ENCODE measurements at places on chromosomes 4 and X.

DNA sequence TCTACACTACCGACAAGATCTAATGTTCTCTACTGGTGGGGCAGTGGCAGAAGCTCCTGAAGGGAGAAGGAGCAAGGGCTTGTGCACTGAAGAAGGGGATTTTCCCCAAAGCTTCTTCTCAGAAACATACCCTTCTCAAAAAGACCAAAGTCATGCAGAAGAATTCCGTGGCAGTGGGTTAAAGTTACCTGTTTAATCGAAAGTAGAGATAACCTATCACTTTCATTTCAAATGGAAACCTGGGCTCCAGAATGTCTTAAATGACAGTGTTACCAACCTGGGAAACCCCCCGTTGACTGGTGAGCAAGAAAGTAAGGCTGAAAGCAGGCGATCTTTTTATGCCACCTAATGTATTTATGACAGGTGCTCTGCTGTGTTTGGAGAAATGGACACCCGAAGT, 92.5 kb upstream of the TEX13D start:
- no peak for DNase-seq

DNA sequence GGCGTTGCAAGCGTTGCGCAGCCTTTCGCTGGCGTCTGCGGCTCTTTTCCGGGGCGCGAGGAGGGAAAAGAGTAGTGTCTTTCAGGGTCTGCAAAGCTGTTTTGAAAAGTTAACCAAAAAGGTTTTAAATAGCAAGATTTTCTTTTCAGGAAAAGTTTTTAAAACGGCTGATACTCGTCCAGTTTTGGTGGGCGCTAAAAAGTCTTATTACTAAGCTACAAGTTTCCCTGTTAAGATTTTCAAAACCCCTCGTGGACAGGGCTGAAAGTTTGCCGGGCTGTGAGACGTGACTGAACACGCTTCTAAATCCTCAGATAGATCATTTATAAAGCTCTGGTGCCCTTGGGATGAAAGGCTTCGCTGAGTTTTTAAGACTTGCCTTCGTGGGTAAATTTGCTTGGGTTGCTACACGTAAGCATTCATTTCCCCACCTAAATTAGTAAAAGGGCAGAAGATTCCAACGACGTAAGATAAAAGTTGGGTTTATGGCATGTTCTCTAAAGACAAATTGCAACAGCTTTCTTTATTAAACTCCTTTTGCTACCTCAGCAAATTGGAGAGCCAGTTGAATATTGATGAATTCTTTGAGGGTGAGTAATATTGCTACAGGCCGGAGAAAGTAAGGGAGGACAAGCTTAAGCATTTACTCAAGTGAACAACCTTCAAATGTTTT, 91.5 kb downstream of the HPRT1 start:
- DNase-seq = no peak

DNA sequence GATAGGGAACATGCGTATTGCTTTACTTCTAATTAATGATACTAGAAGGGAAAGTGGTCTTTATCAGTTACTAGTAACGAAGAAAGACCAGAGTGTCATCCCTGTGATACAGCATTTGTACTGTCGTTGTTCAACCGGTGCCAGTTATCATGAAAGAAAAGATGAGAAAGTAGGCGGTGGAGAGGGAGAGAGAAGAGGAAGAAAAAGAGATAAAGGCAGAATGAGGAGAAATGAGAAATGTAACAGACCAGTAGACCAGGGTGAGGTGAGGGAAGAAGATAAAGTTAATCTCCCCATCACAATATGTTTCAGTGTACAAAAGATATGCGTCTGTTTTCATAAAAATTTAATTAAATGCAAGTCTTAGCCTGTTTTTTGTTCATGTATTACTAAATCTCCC, 135.2 kb upstream of the HPGD start:
- peak; percentile 62 for DNase-seq

DNA sequence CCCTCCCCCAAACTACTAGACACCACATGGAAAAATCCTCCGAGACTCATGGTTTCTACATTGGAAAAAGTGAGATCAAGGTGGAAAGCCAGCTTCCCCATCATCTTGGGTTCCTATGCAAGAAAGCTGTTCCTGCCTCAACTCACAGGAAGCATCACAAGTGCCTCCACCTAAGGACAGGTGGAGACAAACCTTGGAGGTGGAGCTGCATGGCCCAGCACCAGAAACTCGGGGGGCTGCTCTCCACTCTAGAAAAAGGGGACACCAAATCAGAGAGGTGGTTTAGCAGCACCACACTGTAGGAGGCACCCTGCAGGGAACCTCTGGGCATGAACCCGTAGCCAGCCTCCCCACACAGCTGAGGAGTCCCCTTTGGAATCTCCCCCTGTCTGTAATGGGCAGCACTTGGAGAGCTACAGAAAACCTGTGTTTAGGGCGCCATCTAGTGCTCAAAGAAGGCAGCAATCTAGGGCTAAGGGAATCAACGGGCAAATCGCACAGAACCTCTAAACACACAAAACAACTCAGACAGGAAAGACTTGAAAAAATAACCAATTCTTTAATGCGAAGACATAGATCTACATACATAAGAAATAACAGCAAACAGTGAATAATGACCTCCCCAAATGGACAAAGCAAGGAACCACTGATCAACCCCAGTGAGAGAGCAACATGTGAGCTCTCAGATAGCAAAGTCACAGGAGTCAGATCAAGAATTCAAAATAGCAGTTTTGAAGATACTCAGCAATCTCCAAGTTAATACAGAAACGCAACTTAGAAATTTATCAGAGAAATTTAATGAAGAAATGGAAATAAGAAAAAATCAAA, 37.0 kb upstream of the ZBTB33 start:
- peak; percentile 77 for DNase-seq

GRCh38 chr4:60033826-60034225, 1166.3 kb upstream of the ADGRL3 start:
- no peak for DNase-seq

GRCh38 chr4:20576861-20577260, 123.4 kb upstream of the PACRGL start:
- DNase-seq = no peak

GRCh38 chr4:42396752-42397634, at the start of gene SHISA3:
Gene SHISA3, plus strand, starts transcription at chr4:42397488. Its CDS starts 569 bp downstream, at chr4:42398057.
- peak; percentile 80 for DNase-seq

DNA sequence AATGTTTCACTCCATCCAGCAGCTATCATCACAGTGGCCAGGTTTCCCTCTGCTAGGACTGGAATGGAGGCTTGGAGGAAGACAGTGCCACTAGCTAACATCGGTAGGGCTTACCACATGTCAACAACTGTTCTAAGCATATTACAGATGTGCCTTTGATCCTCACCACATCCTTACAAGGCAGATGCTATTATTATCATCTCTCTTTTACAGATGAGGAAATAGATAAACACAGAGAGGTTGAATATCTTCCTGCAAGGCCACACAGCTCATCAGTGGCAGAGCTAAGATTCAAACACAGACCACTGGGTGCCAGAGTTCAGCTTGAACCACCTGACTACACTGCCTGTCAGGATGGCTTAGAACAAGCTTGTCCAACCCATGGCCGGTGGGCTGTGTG, 47.4 kb downstream of the MAMLD1 start:
- peak; percentile 6 for DNase-seq

DNA sequence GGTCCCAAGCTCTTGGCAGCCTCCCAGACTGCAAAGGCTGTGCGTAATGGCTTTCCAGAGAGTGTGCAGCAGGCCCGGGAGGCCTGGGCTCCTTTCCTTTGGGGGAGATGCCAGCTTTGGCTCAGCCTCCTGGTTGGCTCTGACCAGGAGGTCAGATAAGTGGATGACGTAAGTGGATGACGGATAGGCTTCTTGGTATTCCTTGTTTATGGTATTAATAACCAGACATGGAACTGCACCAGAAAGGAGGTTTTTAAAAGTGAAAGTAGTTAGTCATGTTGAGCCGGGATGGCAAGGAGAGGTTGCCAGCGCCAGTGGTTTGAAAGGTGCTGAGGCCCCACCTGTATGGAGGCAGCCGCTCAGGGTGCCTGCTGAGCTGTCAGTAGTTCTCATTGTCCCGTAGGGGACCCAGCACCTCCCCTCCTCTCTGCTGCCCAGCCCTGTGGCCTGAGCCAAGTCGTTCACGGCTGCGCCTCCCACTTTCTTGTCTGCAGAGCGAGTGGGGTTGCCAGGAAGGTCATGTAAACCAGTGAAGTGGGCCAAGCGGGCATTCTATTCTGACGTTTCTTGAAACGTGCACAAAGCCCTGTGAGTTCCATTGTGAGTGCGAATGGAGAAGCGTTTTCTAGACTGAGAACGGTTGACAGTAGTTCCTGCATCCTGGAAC, 28.7 kb upstream of the STOX2 start:
- DNase-seq = peak; percentile 14

DNA sequence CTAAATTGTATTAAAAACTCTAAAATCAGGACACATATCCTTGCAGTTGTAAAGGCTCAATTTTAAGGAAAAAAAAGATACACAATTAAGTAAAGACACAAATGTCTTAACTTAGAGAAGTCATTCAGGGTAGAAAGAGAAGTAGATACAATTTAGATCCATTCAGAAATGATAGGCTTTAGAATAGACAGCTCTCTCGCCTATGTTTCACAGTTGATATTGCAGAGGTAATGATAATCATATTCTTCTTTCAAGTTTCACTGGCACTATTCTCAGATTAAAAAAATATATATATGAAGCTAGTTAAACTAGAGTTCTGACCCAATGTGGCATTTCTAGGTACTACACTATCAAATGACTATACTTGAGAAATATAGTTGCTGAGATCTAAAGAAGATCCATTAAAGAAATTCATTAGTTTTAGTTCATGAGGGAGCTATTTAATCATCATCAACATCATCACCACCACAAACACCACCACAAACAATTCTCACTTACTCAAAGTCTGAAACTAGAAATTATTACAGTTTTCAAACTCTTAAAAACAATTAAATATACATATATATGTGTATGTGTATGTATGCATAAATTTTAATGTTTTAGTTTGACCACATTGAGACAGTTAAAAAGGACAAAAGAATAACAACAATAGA, 93.1 kb downstream of the ANTXR2 start:
- no peak for DNase-seq

GRCh38 chr4:22515888-22516541, at the start of gene ADGRA3:
Gene ADGRA3, minus strand, starts transcription at chr4:22516066. Its CDS starts 282 bp downstream, at chr4:22515784.
- DNase-seq = peak; percentile 86

- DNase-seq = no peak
Measured at GRCh38 chrX:2552621-2553201, 51.9 kb upstream of the DHRSX start.

DNA sequence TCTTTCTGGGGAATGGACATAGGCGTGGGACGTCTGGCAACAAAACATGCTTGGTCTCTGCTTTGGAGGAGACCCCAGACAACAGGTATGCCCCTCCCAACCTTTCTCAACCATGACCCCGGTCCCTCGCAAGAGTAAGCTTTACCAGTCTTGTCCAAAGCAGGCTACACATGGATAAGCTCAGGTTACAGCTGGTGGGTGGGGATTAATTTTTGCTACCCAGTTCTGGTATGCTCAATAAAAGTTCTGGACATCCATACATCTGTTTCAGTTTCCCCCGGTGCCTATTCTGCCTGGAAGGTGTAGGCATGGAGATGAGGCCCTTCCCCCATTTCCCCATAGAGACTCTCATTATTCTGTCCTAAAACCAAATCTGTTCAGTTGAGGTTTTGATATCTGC, 54.5 kb upstream of the NOCT start:
- DNase-seq = no peak

DNA sequence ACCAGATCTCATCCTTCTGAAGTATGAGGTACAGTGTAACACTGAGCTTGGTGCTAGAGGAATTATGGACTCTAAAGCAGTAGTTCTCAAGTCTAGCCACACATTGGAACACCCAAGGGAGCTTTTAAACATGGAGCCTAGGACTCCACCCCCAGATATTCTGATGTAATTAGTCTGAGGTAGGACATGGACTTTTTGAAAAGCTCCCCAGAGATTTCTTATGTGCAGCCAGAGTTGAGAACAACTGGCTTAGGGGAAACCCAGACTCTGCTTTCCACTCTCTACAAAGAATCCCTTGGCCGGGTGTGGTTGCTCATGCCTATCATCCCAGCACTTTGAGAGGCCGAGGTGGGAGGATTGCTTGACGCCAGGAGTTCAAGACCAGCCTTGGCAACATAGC, 11.6 kb upstream of the GDPD2 start:
- DNase-seq = no peak

DNA sequence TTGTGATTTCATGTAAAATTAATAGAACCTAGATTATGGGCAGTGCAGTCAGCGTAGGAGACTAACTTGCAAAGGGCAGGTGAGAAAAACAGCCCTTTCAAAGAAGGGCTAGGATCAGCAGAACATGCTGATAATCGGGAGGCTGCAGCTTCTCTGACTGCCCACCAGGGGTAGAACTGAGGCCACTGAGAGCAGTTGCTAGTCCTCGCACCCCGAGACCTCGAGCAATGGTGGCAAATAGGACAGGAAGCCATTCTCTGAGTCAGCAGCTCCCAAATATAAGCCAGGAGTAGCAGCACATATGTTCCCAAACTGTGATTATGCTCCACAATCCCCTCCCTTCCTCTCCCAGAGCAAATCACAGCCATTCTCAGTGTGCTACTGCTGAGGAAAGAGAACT, 186.5 kb downstream of the MSL3 start:
- peak; percentile 13 for DNase-seq

GRCh38 chrX:39652336-39652735, 445.4 kb downstream of the BCOR start:
- peak; percentile 65 for DNase-seq

DNA sequence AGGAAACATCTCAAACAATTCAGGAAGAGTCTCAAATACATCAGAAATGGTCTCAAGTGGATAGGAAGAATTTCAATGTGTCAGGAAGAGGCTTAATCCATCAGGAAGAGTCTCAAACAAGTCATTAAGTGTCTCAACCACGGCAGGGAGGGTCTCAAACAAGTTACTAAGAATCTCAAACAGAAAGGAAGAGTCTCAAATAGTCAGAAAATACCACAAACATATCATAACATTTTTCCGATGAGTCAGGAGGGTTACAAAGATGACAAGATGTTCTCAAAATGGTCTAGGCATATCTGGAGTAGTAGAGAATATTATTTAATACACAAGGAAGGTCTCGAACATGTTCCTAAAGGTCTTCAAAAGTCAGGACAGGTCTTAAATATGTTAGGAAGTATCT, 109.3 kb upstream of the USP9X start:
- no peak for DNase-seq

- DNase-seq = no peak
Measured at GRCh38 chrX:155766321-155766720, 114.8 kb upstream of the VAMP7 start.

DNA sequence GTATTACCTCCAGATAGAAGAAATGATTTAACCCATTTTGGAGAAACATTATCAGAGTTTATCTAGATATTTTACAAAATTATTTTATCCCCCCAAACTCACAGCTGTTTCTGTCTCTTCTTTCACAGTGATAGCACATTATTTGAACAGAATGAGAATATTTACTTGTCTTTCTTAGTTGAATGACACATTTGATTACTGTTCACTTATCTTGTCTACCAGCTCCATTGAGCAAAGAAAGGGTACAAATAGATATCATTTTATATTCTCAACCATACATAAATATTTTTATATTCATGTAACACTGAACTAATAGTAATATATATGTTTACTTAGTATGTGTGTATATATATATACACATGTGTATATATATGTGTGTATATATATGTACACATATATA, 364.2 kb downstream of the GALNTL6 start:
- no peak for DNase-seq
